ENCODE measurements at places on chromosomes 12 and 14. TPM values are rescaled to one million over a fixed set of nuclear protein-coding genes. Genes with fewer than 3 reads are reported as not detected.

The AKAP6 gene
- 9.9 TPM for total RNA-seq

The KLC1 gene
- total RNA-seq: 168 TPM

The RIMBP2 gene
- total RNA-seq: 7.0 TPM

The SBNO1 gene
- total RNA-seq: 53.3 TPM

The TEP1 gene
- 31.0 TPM for total RNA-seq

The TRIM9 gene
- 6.5 TPM for total RNA-seq

The DHRS4 gene
- total RNA-seq: 37.0 TPM

The TEX52 gene
- 0.85 TPM for total RNA-seq

The GDF11 gene
- 4.1 TPM for total RNA-seq

The TMEM117 gene
- total RNA-seq: 26.5 TPM

The B4GALNT3 gene
- total RNA-seq: 7.1 TPM

The KRT82 gene
- not detected for total RNA-seq

The GALNT6 gene
- 4.6 TPM for total RNA-seq

The PGF gene
- 7.9 TPM for total RNA-seq

The KRT74 gene
- total RNA-seq: 0.05 TPM

The B4GALNT1 gene
- total RNA-seq: 6.7 TPM

The BORCS5 gene
- total RNA-seq: 9.7 TPM

The KRT77 gene
- 0.09 TPM for total RNA-seq

The KRT5 gene
- 516 TPM for total RNA-seq

The RDH12 gene
- total RNA-seq: 1.0 TPM

The KLRC1 gene
- total RNA-seq: 0.59 TPM

The KLRK1 gene
- total RNA-seq: 0.59 TPM

The IAPP gene
- total RNA-seq: not detected

The WNT5B gene
- total RNA-seq: 65.4 TPM

The AKAP5 gene
- total RNA-seq: 0.51 TPM

The KRT83 gene
- total RNA-seq: 0.74 TPM

The CCDC38 gene
- 0.34 TPM for total RNA-seq

The TMTC2 gene
- 19.0 TPM for total RNA-seq

The BCL11B gene
- total RNA-seq: 5.4 TPM

The TMPRSS12 gene
- total RNA-seq: 1.2 TPM

The E2F7 gene
- 3.5 TPM for total RNA-seq

The KRT71 gene
- total RNA-seq: not detected

The NAV3 gene
- 9.0 TPM for total RNA-seq

The LMNTD1 gene
- total RNA-seq: not detected

Data from prostate gland (tissue), 2 donors.